ENCODE measurements at places on chromosomes 12 and 14. TPM values are rescaled to one million over a fixed set of nuclear protein-coding genes. Genes with fewer than 3 reads are reported as not detected.

DNA sequence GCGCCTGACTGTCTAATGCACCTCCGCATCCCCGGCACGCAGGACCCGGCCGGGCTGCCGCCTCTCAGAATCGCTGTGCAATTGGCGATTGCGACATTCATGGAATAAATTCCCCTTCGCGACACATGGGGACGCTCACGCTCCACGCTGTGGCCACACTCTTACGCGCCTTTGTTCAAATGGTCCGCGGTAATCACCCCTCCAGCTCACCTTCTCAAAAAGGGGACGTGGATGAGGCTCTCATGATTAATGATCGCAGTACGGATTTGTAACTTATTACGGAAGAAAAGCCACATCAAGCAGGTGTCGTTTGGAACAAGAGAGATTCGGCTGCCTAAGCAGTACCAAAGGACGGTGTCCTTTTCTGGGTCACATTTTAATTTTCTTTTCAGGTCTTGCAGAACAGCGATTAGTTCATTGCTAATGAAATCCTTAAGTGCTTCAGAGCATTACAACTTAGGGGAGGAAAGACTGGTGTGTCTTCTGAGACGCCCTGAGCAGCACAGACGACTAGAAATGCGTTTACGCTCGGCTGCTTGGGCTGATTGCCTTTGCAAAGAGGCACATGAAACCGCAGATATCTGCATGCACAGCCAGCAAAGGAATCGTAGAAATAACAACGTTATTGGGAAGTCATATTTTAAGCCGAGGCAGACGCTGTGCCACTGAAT is 37.3 kb upstream of the ADGRD1 start:
- no peak for DNase-seq

GRCh38 chr12:830111-830867 is 77.9 kb downstream of the WNK1 start:
- DNase-seq = no peak

DNA sequence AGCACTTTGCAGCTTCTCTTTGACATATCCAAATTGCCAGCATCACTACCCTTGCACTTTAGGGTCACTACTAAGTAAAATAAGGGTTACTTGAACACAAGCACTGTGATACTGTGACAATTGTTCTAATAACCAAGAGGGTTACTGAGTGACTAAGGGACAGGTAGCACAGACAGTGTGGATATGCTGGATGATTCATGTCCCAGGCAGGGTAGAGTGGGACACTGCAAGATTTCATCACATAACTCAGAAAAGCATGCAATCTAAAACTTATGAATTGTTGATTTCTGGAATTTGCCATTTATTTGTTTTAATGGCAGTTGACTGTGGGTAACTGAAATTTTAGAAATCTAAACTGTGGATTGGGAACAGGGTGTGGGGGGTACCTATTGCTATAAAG is 218.8 kb downstream of the KITLG start:
- DNase-seq = no peak

- DNase-seq = no peak
Observed at GRCh38 chr12:106317406-106318082, 15.0 kb downstream of the TCP11L2 start.

GRCh38 chr14:104801520-104802393 is 856 bp downstream of the ZBTB42 start:
- no peak for DNase-seq

- peak; percentile 52 for DNase-seq
Observed at GRCh38 chr14:56339855-56340701, 221.9 kb downstream of the PELI2 start.

- no peak for DNase-seq
Observed at GRCh38 chr12:45220363-45220931, 4.6 kb downstream of the ANO6 start.

DNA sequence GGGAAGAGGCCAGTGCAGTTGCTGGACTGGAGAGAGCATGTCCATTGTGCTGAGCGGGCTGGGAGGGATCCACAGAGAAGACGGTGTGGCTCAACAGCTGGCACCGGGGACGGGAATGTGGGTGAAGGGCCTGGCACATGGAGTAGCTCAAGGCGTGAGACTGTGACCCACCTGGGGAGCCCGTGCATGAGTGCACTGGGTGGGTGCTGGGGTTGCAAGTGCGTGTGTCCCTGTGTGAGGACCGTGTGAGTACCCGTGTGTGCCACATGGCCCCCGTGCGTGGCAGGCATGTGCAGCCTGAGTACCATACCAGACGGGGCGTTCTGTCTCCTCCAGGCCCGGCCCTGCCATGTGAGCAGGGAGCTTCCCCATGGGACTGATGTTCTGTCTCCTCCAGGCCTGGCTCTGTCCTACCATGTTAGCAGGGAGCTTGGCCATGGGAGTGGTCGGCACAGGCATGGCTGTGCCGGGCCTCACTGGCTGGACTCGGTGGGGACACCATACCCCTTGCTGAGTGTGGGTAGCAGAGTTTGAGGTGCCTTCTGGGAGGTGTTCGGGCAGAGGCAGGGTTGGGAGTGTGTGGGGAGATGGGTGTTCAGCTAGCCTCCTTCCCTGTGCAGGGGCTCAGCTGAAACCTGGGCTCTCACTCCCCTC is 234.4 kb downstream of the TMEM121 start:
- no peak for DNase-seq

- no peak for DNase-seq
Observed at GRCh38 chr14:46596236-46596635, 55.3 kb downstream of the RPL10L start.

DNA sequence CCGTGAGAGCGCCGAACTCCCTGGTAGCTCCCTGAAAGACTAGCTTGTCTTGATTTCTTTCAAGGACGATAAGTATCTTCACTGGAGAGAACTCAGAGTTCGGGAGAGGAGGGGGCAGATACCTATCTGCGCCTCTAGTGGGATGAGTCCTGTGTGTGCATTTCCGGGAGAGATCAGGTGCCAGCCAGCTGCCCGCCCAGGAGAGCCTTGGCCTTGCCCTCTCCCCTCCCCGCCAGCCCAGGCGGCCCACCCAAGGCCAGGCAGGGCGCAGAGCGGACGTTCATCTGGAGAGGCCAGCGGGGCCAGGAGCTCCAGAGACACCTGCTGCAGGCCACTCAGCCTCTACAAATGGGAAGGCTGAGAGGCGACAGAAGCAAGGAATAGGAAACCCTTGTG is 1.0 kb downstream of the CD9 start:
- no peak for DNase-seq

DNA sequence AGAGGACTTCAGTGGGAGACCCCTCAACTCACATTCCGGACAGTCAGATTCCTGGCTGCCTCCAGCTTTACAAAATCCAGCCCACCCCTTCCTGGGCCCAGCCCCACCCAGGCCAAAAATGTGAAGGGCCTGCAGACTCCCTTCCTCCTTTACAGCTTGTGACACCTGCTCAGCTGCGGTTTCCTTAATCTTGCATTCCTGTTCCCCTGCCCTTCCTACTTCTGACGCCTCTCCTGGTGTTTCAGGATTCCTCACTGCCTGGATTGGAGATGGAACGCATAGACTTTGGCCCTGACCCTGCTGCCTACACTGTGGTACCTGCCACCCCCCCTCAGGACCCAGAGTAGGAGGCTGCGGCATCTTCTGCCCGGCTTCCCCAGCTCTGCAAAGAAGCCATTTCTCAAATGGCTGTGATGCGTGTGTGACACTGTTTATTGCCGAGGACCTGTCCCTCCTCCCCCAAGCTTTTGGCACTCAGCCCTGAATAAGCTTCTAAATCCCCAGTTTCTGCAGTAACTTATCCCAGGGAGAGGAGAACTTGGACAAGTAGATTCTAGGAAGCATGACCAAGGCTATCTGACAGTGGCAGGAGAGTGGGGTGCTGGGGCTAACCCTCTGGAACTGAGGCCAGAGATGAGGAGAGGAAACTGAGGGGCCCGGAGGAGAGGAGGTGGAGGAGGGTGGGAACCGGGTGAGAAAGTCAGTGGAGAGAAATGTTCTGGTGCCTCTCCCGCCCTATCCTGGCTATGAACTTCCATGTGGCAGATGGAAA is 24.9 kb upstream of the BCDIN3D start:
- no peak for DNase-seq

- DNase-seq = no peak
Observed at GRCh38 chr12:1836854-1837421, 16.6 kb downstream of the LRTM2 start.

DNA sequence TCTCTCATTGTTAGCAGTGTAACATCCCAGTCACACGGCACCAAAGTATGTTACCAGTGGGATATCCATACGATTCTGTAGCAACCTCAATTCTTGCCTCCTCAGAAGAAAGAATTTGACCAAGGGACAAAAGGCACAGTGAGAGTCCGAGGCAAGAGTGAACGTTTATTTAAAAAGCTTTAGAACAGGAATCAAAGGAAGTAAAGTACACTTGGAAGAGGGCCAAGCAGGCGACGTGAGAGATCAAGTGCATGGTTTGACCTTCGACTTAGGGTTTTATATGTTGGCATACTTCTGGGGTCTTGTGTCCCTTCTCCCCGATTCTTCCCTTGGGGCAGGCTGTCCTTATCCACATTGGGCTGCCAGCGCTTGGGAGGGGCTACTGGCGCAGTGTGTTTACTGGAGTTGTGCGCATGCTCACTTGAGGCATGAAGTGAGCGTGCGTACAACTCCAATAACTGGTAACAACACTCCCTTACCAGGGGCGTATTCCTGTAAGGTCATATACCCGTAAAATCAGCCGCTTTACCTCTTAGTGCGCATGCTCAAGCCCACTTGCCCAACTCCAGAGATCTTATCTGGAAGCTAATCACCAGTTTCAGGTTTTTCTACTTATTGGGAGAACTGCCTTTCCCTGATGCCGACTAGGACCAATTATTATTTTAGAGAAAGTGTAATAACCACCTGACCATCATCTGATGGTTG is 71.7 kb downstream of the FAR2 start:
- no peak for DNase-seq

DNA sequence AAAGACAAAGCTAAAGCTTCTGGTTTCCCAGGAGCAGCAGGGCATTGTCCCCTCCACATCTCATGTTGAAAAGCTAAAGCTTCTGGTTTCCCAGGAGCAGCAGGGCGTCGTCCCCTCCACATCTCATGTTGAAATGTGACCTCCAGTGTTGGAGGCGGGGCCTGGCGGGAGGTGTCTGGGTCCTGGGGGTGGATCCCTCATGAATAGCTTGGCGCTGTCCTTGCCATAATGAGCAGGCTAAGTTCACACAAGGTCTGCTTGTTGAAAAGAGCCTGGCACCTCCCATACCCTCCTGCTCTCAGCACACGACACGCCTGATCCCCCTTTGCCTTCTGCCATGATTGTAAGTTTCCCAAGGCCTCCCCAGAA is 123.7 kb downstream of the PIWIL1 start:
- DNase-seq = no peak

GRCh38 chr14:98200601-98201000 is 1071.4 kb downstream of the BCL11B start:
- no peak for DNase-seq

GRCh38 chr12:7096006-7096932 is 4.0 kb upstream of the C1R start:
- DNase-seq = no peak

Gene GARIN6
- total RNA-seq = not detected

Gene VRTN
- total RNA-seq = not detected

Gene GLIPR1L1
- total RNA-seq = not detected

Gene SMIM41
- total RNA-seq = 1.1 TPM

Gene LRRC10
- not detected for total RNA-seq

Gene TTLL5
- 20.8 TPM for total RNA-seq

Gene NOVA1
- total RNA-seq = 13.8 TPM

Measured in omental fat pad (tissue), 4 donors.